ENCODE measurements at places on chromosomes 6 and 20.

- no peak for DNase-seq
Measured at GRCh38 chr6:13397359-13398068, 69.2 kb upstream of the TBC1D7 start.

DNA sequence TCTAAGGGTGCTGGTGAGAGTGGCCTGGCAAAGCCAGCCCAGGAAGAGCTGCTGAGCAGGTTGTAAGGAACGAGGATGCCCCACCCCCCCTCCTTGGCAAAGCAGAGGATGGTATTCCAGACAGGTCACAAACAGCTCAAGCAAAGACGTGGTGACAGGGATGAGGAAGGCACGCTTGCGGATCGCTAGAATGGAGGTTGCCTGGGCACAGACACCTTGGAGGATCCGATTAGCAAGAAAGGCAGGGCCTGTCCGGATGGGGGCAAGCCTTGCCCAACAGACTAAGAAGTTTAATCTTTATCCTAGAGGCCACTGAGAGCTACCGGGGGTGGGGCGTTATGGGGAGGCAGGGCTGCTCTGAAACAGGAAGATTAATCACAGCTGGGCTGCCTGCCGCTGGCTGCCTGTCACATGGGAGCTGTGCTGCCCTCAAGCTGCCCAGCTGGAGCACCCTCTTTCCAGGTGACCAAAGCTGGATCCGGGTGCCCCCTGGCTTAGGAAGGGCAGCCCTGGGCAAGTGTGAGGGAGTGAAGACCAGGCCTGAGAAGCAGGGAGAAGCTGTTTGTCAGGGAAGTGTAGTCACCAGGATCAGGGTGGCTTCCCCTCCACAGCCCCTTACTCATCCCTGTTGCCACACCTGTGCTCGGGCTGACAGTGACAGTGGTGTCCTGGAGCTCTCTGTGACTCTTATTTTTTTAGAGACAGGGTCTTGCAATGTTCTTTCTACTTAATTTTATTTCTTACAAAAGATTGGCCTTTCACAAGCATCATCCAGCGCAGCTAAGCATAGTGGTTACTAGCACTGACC is 9.1 kb upstream of the MAPK13 start:
- DNase-seq = peak; percentile 37

GRCh38 chr20:17688965-17689364 is 6.9 kb upstream of the RRBP1 start:
- DNase-seq = no peak

GRCh38 chr20:11894062-11894461 is 23.6 kb upstream of the BTBD3 start:
- no peak for DNase-seq

DNA sequence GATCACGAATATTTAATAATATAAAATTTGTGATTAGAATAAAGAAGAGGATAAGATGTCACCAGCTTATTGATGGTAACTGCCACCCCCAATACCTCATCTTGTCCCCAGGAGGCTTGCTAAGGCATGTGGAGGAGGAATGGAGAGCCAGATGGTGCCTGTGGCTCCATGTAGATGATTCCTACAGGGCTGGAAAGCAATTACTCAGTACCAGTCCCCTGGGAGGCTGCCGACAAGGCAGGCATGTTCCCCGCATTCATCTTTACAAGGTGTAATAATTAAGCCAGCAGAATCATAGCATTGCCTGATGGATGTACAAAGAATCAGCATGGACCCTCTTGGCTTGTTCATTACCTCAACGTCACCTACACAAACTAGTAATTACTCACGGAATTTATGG is 155.3 kb downstream of the PLCB1 start:
- DNase-seq = no peak

DNA sequence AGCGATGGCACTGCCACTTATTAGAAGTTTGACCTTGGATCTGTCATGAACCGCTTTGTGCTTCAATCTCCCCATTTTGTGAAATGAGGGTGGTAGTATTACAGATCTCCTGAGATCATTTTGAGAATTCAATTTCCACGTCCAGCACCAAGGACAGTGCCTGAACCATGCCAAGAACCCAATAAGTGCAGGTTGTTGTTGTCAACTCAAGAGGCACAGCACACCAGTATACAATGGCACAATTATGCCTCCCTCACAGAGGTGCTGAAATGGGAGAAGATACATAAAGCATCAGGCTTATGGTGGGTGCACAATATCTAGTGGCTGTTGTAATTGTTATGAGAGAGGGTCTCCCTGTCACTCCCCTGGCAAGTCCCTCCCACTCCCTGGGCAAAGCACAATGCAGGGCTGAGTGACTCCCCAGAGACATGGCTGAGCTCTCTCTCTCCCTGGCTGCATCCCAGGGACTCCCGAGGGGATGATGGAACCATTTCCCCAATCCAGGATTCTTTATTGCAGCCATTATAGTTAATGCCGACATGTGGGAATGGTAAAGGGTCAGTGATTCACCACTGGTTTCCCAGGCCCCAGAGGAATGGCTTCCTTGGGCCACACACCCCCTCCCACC is 78.7 kb downstream of the CDH22 start:
- DNase-seq = no peak

- DNase-seq = no peak
Measured at GRCh38 chr6:28353356-28353755, 3.6 kb downstream of the ZKSCAN3 start.

- DNase-seq = no peak
Measured at GRCh38 chr20:46715292-46715756, 5.9 kb downstream of the SLC2A10 start.

DNA sequence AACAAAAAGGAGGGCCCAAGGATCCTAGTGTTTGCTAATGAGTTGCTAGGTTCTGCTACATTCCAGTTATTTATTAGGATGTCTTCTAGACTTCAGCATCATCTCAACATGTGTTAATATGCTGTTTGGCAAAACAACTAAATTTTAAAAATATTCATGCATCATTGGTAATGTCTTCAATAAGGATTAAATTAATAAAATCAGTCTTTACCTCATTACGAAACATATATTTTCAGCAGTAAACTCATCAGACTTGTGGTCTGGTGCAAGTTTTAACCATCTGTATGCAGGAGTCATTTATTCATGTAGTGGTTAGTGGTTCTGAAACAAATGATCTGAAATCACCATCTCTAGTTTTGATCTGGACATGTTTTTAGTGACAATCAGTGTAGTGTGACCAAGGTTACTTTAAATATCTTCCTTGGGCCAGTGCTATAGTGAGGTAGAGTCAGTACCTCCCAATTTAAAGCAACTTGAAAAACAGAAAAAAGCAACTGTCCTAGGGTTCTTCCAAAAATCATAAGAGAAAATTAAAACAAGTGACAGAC is 85.0 kb upstream of the KCNK16 start:
- DNase-seq = no peak

DNA sequence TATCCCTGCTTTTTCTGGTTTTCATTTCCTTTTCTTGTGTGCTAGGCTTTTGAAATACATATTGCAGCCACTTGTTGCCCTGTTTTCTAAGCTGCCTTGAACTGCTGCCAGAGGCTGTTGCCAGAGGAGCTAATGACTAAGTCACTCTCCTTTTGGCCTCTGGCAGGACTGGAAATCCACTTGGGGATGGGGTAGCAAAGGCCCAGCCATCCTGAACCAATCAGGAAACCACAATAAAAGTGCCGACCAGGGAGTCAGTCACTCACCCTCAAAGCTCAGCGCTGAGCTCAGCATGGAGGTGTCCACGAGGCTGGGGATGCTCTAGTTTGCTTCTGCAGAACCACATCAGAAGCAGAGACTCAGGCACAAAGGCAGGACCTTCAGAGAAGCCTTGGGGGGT is 813.0 kb downstream of the DHX35 start:
- no peak for DNase-seq

- no peak for DNase-seq
Measured at GRCh38 chr6:141445928-141446628, 686.6 kb upstream of the GJE1 start.

GRCh38 chr6:166007349-166008263 is 160.0 kb downstream of the TBXT start:
- no peak for DNase-seq

GRCh38 chr6:75199889-75200288 is 6.0 kb downstream of the COL12A1 start:
- no peak for DNase-seq

- DNase-seq = no peak
Measured at GRCh38 chr6:29992807-29993206, 50.5 kb downstream of the HLA-A start.

DNA sequence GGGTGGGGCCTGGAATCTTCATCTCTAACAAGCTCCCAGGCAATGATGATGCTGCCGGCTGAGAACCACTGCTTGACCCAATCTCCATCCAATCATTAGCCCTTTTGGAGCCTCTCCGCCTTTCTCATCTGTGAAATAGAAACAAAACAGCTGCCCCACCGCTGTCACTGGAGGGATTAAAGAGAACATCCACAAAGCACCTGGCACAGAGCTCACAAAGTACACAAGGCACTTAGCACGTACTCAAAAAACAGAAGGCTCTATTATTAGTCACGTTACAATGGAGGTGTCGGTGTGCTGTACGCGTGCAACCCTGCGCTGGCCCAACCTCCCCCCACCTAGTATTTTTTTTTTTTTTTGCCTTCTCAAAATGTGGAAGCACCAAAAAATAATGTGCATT is 213.5 kb upstream of the ARID1B start:
- DNase-seq = no peak

GRCh38 chr20:40160097-40160550 is 528.9 kb downstream of the MAFB start:
- DNase-seq = no peak

- DNase-seq = no peak
Measured at GRCh38 chr6:168368066-168368820, 48.7 kb upstream of the DACT2 start.

DNA sequence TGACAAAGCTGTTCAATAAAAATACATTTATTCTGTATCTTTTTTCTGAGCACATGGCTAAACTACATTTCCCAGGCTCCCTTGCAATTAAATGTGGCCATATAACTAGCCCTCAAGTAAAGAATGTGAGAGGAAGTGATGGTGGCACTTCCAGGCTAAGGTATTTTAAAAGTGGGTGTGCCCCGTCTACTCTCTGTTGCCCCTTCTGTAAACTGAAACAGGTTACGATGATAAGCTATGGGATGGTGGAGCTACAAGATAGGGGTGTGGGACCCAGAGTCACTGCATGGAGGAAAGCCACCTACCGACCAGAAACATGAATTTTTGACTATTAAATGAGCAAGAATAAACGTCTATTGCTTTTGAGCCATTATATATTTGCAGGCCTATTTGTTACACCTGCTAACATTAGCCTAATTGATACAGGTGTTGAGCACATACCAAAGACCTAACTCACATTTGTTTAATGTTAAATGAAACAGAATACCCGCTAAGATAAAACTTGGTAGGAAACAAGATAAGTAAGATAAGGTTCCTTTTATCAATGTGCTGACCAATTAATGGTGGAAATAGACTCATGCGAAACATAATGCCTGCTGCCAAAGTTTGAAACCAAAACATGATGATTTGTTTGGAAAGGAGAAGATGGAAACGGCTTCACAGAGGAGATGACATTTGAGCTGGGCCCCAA is 3.1 kb downstream of the FYN start:
- no peak for DNase-seq

DNA sequence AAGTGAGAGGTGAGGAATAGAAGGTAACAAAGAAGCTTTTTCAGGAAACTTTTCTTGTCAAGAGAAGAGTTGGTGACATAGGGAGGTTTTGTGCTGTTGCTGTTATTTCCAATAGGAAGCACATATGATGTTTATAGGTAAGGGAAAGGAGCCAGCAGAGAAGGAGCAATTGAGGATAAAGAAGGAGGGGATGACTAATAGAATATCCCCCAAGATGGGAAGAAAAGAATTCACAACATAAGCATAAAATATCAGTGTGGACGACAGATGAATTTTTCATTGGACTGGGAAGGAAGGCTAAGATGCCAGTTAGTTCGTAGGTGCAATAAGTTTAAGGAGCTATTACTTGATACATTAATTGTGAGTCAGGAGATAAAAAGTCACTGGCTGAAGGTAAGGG is 8.5 kb upstream of the BEND6 start:
- no peak for DNase-seq

GRCh38 chr6:12296255-12296573 is 6.1 kb downstream of the EDN1 start:
- no peak for DNase-seq

GRCh38 chr20:17161673-17162481 is 65.0 kb upstream of the PCSK2 start:
- DNase-seq = no peak

GRCh38 chr6:159194421-159194820 is 25.2 kb downstream of the FNDC1 start:
- no peak for DNase-seq

DNA sequence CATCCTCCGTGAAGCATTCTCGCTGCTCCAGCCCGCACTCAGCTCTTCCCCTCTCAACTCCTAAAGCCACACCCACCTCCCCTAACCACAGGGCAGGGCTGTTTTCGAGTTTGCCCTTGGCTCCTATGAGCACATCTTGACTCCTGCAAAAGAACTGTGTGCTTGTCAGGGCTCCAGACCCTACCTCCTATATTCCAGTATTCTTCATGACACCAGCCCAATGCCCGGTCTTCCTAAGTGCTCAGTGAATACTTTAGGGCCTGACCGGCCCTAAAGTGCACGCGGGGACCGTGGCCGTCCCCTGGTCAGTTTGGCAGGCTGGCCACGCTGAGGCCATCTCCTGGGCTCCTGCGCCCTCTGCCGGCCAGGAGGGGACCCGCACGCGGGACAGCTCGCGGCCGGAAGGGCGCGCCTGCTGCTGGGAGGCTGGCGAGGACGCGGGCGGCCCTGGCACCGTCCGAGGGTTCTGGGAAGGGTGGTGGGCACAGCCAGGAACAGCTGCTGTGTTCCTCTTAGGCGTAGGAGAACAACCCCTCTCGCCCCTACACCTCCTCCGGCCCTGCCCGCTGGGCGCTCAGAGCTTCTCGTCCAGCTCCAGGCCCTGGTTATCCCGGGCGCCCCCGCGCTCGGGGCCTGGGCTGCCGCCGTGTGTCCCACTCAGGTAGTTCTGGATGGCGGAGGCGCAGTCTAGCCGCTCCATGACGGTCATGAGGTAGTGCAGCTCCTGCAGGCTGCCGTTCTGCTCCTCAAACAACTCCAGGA is 11.0 kb downstream of the UNC5CL start:
- peak; percentile 32 for DNase-seq

- no peak for DNase-seq
Measured at GRCh38 chr6:31058128-31058894, 48.0 kb downstream of the MUC22 start.

GRCh38 chr20:44209686-44210405 is 725 bp downstream of the OSER1 start:
- no peak for DNase-seq

DNA sequence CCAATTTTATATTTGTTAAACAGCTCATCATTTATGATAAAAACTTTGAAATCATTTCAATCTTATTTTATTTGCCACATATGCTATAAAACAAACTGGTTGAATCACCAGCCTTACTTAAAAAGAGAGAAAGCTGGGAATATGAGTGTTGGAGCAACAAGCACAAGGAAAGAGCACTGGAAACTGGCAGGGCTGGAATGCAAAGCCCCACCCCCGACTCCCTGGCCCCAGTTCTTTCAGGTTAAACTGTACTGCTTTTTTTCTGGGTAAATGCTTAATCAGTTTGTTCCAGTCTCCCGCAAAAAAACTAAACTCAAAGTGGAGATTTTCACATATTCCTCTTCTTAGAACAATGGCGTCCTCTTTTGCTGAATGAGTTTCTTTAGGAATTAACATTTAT is 433.8 kb upstream of the NOX3 start:
- no peak for DNase-seq

GRCh38 chr6:44635486-44635885 is 248.0 kb downstream of the CDC5L start:
- DNase-seq = no peak

Measured in T-helper 22 cell (primary cell).